Stimulated activated CD8-positive, alpha-beta memory T cell treated with anti-CD3 and anti-CD28 coated beads, Interleukin-7, amount 100 ng/mL, for 4 hours (primary cell): ENCODE measurements at places on chromosomes 3 and 15.

DNA sequence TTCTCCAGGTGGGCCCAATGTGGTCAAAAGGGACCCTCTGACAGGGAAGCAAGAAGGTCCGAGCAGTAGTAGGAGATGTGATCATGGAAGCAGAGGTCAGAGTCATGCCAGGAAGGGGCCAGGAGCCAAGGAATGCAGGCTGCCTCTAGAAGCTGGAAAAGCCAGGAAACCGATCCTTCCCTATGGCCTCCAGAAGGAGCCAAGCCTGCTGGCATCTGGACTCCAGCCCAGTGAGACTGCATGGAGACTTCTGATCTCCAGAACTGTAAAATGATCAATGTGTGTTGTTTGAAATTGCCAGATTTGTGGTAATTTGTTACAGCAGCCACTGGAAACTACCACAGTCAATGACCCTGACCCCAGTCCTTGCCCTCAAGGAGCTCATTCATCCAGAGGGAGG lies 56.8 kb upstream of the SPATA12 start:
- no peak for DNase-seq

- DNase-seq, result no peak
Measured at GRCh38 chr3:166388321-166388720, 551.1 kb upstream of the BCHE start.

DNA sequence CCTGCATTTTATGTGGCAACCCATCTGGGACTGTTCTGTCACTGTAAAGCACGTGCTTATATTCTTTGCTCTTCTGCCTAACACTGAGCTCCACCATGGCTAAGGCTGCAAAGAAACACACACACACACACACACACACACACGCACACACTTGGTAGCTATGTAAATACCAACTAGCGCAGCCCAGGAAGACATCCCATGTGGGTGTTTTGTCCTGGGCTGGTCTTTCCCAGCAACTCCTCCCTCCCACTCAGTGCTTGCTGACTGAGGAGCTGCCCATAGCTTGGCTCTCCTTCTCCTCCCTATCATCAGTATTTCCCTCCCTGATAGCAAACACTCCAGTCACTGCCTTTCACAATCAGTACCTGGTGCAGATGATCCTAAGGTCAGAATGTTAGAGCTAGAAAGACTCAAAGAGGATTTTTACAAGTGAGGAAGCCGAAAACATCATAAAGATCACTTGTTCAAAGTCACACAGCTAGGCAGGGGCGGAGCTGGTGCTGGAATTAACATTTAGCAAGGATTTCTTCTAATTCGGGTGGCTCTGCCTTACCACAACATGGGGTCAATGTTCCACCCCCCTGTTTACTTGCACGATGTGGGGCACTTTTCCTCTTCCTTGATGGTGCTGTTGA lies 377.1 kb upstream of the TBL1XR1 start:
- DNase-seq, result no peak

- no peak for DNase-seq
Measured at GRCh38 chr3:37970802-37971201, 19.8 kb upstream of the VILL start.

DNA sequence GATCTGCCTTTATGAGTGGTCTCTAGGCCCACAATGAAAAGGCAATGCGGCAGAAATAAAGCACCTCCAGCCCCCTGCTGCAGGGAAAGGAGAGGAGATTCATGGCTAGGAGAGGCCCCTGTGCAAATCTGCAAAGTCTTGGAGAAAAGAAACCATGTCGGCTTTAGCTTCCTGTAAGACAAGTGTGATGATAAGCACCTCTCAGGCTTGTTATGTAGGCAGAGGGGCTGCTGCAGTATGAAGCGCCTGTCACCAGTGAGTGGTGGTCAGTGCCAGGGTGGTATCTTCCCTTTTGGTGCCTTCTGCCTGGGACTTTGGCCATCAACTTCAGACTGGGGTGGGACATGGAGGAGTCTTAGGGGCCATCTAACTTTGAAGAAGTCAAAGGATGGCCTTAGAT lies 59.2 kb upstream of the ARHGEF3 start:
- no peak for DNase-seq

DNA sequence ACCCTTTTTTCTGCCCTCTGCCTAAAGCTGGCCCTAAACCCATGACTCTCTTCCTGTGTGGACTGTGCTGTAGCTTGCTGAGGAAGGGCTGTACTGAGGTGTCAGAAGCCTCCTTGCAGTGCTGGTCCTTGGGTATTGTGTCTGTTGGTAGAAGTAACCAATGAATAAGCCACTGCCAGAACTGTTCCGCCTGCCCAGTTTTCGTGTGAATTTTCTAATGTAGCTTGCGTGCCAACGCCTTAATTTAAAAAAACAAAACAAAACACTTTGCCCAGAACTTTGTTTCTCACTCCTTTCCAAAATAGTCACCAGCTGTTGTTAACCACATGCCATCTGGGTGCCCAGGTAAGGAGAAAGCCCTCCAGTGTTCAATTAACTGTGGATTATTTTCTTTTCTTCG lies 101.9 kb downstream of the KLHL25 start:
- DNase-seq, result no peak

DNA sequence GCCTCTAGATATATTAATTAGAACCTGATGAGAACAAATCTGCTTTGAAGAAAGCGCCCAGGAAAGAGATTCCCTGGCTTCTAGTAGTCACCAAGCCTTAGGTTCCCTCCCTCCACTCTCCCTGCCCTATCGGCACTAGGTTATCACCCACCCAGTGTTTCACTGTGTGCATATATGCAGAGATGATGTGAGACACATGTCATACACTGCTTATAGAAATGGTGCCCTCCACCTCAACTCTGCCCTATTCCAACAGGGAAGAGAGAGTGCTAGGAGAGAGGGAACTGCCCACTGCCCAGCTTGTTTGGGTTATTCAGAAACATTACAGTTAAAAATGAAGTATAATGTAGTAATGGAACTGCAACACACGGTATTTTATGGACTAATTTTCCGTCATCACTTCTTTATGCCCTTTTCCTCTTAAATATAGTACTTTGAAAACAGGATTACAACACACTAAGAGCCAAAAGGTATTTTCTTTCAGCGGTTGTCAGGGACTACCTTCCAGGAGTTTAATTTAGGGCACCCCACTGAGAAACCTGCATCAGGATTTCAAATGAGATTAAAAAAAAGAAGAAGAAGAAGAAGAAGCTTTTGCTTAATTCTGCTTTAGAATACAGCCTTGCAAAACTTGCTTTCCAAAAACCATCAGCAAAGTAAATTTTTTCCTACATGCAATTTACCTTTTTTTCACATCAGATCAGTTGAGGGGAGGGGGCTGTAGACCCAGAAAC lies 55.3 kb downstream of the MEIS2 start:
- no peak for DNase-seq
